T-helper 17 cell (primary cell): ENCODE measurements at places on chromosomes 5 and 9. TPM values are rescaled to one million over a fixed set of nuclear protein-coding genes. Genes with fewer than 3 reads are reported as not detected.

MYORG gene
- 0.42 TPM for total RNA-seq

CARTPT gene
- not detected for total RNA-seq

FCHO2 gene
- 4.4 TPM for total RNA-seq

ORM2 gene
- total RNA-seq: not detected

PFN3 gene
- not detected for total RNA-seq

DMRTA1 gene
- total RNA-seq: 0.21 TPM

GABRA1 gene
- 0.10 TPM for total RNA-seq

- no peak for DNase-seq
Measured at GRCh38 chr9:20037699-20038098, 248.9 kb upstream of the SLC24A2 start.

DNA sequence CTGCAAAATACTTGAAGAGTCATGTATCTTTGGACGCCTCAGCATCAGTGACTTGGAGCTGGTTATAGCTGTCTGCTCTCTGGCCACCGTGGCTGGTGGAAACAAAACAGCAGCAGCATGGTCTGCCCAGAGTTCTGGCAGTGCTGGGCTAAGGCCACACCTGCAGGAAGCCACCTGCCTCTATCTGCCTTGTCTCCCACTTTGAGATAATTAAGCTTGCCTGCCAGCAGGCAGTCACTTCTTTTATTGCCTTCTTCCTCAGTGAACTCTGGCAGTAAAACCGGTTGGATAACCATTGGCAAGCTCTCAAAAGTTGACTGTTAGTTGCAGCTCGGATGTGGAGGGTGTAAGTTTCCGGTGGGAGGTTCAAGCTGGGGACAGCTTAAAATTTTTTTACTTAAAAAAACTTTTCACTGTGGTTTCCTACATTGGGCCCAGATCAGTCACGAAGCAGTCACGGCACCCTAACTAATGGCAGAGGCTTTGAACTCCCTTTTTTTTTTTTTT lies 4.9 kb downstream of the SMIM3 start:
- peak; percentile 32 for DNase-seq

- no peak for DNase-seq
Measured at GRCh38 chr9:104682642-104683041, 11.7 kb upstream of the OR13D1 start.

DNA sequence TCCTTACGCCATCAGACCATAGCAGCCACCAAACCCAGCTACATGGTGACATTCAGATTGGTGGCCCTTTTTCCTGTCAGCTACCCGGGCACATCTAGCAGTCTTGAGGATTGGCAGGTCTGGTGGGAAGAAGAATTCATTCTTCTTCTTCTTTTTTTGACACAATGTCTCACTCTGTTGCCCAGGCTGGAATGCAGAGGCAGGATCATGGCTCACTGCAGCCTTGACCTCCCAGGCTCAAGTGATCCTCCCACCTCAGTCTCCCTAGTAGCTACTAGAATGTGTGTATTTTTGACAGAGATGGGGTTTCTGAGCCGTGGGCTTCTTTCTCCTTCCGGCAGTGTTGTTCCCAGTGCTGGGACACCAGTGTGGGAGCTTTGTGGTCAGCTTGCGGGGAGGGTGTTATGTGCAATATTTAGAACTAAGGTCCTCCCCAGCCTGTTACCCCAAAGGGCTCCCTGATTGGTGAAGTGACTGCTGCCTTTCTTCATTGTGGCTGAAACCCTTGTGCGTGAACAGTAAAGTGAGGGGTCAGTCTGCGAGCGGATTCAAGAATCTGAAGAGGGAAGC lies 3.4 kb downstream of the NTMT1 start:
- no peak for DNase-seq

GRCh38 chr9:106619211-106619610 lies 243.8 kb upstream of the ZNF462 start:
- no peak for DNase-seq

DNA sequence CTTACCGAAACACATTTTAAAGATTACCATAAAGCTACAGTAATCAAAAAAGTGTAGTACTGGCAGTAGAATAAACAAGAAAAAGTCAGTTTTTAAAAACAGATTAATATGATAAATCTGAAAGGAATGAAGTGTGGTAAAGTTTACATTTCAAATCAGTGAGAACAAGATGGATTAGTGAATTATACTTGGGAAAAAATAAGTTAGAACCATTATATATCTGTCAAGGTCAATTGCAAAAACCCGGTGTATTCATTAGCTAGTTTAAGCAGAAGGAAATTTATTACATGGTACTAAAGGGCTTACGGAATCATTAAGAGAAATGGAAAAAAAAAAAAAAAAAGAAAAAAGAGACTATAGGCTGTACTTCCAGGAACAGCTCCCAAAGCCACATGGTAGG lies 164.3 kb downstream of the MUSK start:
- no peak for DNase-seq

- no peak for DNase-seq
Measured at GRCh38 chr5:119524485-119524884, 72.2 kb downstream of the HSD17B4 start.

- DNase-seq: peak; percentile 72
Measured at GRCh38 chr9:85741095-85741874, 469 bp downstream of the AGTPBP1 start.

- DNase-seq: no peak
Measured at GRCh38 chr9:121210536-121210935, 8.9 kb upstream of the RAB14 start.

DNA sequence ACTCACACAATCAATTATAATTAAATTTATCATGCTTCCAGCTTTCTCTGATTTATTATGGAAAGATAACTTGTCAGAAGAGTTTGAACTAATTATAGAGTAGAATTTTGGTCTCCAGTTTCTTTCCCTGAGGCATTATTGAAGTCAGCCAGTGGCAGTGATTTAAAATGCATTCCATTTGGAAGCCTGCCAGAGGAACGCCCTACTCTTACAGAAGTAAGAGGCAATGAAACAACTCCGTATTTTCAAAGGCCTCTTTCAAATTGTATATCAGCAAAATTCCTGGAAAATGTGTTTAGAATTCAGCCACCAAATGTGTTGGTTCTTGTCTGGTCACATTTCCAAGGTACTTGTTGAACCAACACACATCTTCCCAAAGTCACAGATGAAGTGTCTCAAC lies 640.9 kb downstream of the SEMA5A start:
- no peak for DNase-seq

DNA sequence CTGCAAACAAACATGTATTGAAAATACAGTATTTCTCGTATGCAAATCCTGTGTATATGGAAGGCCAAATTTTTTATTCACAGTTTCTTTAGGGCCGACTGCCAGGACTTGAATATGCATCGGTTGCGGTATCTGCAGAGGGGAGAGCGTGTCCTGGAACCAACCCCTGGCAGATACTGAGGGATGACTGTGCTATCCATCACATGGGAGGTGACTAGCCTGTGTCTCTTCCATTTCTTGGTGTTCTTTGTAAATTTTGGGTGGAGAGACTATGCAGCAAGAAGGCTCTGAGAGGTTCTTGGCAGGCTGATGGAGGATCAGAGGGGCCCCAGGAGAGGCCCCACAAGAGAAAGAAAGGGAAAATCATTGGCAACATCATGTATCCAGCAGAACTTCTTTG lies 384.3 kb downstream of the YTHDC2 start:
- no peak for DNase-seq

- DNase-seq: no peak
Measured at GRCh38 chr5:113381791-113382190, 53.0 kb downstream of the TSSK1B start.

DNA sequence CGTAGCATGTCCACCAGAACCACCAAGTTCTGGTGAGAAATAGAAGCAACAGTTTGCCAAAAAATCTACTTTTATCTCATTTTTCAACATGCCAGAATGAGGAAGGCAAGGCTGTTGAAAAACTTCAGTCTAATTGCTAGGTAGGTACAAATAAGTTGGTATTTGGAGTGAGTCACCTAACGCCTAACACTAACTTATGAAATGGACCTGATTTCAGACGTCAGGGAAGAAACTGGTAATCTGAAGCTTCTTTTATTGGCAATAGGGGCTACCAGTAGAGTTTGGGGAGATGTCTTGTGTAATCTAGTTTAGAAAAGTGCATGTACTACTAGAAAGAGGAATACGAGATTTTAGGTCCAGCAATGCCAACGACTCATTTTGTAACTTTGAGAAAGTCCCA lies 4.4 kb upstream of the PDE6A start:
- DNase-seq: no peak

DNA sequence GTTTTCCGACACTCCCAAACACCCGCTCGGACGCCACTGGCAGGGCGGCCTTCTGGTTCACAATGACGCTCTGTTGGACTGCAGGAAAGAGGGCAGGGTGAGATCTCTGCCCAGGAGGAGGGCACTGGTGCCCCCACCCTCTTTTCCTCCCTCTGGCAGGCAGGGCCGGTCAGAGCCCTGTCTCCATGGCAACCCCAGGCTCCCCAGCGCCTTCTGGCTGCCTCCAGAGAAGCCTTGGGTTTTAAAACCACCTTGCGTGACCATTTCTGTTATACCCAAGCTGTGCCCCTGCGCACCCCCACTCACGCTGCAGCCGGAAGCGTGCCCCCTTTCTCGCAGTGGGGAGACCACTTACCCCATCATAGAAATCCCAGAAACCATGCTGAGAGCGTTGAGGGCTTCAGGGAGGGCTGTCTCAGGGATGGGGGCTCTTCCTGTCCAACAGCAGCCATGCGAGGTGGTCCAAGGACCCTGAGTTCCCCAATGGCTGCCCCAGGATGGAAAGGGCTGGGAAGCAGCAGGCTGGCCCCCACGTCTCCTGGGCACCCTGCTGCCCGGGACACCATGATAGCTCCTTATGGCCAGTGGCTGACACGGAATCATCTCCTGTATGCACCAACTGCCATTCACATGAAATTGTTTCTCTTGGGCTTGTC lies 7.3 kb downstream of the C9orf50 start:
- DNase-seq: no peak

- no peak for DNase-seq
Measured at GRCh38 chr9:72583370-72583769, 62.0 kb downstream of the TMC1 start.
